ENCODE measurements at places on chromosomes 13 and 19.

DNA sequence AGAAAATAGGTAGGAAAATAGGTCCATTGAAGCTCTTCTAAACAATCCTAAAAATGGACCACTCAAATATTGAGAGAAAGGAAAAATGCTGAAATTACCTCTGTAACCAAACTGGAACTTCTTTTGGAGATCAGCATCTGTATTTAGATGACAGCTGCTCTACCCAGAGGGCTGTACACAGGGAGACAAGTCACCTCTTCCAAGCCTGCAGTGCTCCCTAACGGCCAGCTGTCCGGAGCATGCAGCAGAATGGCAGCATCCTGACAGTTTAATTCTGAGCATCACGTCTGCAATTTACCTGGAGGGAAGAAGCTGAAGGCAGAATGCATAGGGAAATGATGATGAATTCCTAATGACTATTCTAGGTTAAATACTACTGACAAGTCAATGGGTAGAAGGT, 62.8 kb upstream of the DIAPH3 start:
- no peak for DNase-seq

DNA sequence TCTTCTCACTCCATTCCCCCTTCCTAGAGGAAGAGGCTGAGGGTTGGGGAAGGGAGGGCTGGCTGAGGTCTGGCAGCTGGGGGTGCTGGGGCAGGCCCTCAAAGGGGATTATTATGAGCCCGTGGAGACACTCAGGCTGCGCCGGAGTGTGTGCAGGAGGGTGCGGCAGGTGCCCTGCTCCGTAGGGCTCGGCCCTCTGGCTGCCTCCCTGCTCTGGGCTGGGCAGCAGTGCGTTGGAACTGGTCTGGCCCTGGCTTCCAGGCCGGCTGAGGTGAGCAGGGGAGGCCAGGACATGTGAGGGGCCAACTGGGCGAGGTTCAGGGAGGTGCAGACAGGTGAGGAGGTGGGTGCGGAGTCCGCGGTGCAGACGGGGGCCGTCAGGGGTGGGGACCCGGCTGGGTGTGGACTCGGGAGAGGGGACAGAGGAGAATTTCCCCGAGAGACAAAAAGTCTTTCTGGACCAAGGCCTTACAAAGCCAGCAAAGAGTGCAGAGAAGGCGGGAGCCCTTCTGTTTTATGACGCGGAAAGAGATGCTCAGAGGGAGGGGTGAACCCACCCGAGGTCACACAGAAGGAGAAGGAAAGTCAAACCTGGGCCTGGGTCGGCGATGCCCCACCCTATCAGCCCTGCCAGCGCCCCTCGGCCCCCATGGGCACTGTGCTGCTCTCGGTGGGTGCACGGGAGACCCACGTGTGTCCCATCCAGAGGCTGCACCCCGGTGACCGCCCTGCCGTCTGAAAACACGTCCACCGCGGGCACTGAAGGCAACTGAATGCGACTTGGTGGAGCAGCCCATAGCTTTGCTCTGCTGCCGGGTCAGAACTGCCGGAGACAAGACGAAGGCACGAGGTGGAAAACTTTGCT, 31.0 kb downstream of the PIP5K1C start:
- no peak for DNase-seq

GRCh38 chr19:58357481-58358145, 4.3 kb upstream of the A1BG start:
- DNase-seq: no peak

DNA sequence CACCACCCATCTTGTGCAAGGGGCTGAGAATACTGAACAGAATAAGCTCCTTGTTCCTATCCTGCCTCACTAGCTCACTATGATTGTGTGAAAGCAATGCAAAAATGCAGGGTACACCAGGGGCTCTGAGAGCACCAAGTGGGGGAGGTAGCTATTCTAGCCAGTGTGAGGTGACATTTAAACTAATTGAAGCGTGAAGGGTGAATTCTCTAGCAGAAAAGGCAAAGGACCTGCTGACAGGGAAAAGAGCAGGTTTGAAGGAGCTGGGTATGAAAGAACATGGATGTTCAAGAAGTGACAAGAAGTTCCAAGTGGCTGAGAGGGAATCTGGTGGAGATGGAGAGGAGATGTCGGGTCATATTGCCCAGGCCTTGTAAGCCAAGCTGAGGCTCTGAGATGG, 64.2 kb downstream of the SIAH3 start:
- DNase-seq: no peak

GRCh38 chr19:40224342-40225150, 1.9 kb downstream of the CCNP start:
- DNase-seq: no peak

- DNase-seq: no peak
Measured at GRCh38 chr19:43640424-43640757, 741 bp upstream of the CADM4 start.

DNA sequence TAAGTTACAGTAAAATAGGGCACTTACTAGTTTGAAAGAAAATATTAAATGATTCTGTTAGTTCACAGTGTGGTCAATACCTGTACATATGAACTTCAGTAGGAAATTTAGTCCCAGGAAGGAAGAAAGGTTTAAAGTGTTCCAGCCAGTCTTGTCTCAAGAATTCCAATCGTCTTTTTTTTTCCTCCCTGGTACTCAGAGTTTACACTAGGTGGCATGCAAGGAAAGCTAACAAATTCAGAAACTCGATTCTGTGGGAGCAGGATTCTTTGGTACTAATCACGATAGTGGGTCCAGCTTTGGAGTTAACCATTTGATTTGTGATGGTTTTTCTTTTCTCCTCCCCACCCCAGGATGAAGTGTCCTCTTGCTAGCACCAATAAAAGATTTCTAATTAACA, 43.6 kb downstream of the POLR1D start:
- no peak for DNase-seq

DNA sequence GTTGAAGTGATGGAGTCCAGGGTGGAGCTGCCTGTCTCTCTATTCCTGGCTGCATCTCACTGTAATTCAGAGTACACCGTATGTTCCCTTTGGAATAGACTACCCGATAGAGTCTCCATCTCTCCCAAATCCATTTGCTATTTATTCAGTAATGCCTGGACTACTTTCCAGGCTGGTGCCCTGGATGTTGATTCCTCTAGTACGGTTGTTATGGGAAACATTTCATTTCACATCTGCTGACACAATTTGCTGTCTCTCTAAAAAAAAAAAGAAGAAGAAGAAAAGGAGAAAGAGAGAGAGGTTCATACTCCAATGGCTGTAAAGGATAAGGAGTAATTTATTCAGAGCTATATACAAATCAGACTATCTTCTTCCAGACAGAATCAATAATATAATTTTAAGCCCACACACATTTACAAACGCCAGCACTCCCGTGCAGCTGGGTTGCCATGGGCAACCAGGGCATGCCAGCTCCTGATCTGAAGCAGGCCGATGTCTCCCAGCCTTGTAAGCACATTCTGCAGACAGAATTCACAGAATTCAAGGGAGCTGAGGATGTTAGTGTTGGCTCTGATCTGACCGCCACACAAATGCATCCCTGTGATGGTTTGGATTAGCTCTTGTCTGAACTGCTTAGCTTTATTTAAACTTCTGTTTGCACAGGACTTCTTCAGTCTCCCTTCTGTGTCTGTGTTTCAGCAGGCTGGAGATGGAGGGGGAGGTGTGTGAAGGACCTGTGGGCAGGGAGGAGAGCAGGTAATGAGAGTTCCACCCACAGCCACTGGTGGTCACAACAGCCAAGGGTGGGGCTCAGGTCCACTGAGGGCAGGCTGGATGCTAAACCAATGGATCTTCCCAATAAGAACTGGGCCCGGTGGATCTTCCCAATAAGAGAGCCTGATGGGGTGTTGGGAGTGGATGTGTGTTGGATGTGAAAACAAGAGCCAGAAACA, 66.0 kb downstream of the TEX26 start:
- DNase-seq: no peak

DNA sequence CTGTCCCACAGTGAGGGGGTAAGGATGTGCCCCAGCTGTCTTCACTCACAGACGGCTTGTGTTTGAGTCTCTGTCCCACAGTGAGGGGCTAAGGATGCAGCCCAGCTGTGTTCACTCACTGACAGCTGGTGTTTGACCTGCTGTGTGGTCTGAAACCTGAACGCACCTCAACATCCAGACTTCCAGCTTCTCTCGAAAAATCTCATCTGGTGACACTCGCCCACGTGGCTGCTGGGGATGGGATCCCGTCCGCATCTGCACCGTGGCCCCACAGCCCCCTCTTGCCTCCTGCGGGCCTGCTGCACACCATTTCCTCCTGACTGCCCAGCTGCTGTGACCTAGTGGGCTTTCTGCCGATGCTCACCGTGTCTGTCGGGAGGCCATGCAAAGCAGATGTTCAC, 27.3 kb downstream of the CHAF1A start:
- DNase-seq: no peak

- no peak for DNase-seq
Measured at GRCh38 chr13:77351315-77351714, 24.4 kb upstream of the MYCBP2 start.

DNA sequence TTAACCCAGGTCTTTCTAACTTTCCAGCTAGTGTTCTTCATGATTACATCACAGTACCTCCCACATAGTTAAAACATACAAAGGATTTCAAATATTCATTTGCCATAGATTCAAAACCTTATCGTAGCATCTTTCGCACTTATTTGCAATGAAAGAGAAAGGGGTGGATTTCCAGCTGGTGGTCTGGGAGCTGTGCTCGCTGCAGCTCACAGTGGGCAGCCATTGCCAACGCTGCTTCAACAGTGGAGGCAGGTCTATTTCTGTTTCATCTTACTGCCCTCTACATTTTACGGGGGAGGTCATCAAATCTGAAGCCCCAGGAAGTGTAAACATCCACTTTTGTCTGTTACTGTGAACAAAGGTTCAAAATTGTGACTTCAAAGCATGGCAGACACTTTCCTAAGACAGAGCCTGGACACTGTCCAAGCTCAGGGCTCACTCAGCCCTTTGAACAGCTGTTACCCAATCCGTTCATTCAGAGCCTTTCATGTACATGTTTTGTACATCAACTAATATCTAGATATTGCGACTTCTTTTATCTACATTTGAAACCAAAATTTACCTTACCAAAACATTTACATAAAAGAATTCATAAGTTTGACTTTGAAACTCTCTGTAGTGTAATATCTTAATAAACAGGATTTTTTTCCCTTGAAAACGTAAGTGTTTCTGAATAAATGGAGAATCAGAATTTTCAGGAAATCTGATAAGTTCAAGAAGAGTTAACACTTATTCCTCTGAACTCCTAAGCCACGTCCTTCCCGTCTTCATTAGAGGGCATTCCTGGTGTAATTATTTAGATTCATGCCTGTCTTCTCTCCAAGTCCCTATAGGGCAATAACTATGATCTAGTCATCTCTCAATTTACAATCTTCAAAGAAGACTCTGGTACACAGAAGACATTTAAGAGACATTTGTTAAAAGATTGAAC, 25.1 kb downstream of the STARD13 start:
- no peak for DNase-seq

DNA sequence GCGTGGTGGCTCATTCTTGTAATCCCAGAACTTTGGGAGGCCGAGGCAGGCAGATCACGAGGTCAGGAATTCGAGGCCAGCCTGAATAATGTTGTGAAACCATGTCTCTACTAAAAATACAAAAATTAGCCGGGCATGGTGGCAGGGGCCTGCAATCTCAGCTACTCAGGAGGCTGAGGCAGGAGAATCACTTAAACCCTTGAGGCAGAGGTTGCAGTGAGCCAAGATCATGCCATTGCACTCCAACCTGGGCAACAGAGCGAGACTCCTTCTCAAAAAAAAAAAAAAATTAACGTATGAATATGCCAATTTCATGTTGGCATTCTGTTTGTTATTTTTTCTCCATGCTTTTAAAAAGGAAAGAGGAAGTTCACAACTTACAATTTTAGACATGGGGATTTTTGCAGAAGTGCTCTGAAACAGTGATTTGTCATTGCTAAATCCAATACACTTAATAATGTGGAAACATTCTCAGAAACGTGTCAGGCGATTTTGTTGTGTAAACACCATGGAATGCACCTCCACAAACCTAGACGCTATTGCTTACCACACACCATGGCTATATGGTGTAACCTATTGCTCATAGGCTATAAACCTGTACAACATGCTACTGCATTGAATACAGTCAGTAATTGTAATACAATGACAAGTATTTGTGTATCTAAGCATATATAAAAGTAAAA, 115.9 kb upstream of the PCDH20 start:
- DNase-seq: no peak

DNA sequence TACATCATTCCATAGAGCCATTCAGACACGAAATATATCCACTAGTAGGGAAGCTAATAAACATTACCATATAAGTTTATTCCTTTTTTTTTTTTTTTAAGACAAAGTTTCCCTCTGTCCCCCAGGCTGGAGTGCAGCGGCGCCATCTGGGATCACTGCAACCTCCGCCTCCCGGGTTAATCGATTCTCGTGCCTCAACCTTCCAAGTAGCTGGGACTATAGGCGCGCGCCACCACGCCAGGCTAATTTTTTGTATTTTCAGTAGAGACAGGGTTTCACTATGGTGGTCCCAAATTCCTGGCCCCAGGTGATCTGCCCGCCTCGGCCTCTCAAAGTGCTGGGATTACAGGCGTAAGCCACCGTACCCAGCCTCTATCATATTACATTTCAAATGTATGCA, 612 bp upstream of the ZNF154 start:
- DNase-seq: no peak

GRCh38 chr19:29121684-29122083, 91.3 kb downstream of the UQCRFS1 start:
- DNase-seq: no peak

- no peak for DNase-seq
Measured at GRCh38 chr19:17739121-17739875, 12.0 kb upstream of the FCHO1 start.

DNA sequence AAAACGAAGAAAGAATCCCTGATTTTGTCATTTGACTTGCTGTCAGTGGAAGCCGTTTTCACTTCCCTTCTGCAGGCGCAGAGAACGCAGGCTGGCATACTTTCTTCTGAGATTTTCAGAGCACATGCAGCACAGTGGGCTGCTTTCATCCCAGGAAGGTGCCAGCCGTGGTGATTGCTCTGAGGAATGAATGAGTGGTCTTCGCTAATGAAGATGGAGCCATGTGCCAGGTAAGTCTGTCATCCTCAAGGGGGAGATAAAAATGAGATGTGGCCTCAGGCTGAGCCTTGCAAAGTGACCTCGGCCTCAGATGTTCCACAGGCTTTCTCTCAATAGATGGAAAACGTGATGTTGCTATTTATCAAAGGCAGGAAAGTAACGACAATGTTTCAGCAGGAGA, 94.6 kb upstream of the FARP1 start:
- DNase-seq: no peak

GRCh38 chr13:82833923-82834322, 1048.4 kb downstream of the SLITRK1 start:
- DNase-seq: no peak

- no peak for DNase-seq
Measured at GRCh38 chr13:91652404-91653301, 254.2 kb downstream of the GPC5 start.
